Stimulated activated CD4-positive, alpha-beta T cell treated with anti-CD3 and anti-CD28 coated beads, Interleukin-4, amount 100 ng/mL, for 48 hours (primary cell): ENCODE measurements at places on chromosomes 11 and 22.

- no peak for DNase-seq
These were observed 563 bp upstream of the ENDOD1 start for GRCh38 chr11:95088946-95089619.

DNA sequence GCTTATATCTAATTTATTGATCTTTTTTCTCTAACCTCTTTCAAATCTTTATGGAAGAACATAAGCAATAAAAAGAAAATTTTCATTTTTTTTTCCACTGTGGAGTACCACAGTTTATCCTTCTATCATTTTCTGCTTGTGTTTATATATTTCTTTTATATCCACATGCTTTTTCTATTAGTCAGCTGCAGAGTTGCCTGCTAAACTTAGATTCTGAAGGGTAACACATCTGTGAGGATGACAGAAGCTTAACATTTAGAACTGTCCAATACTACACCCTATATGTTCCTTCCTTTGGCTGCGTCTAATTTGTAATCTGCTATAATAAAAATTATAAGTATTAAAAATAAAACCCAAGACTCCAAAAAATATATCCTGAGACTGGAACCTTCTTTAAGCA lies 20.8 kb downstream of the CCDC90B start:
- DNase-seq = no peak

DNA sequence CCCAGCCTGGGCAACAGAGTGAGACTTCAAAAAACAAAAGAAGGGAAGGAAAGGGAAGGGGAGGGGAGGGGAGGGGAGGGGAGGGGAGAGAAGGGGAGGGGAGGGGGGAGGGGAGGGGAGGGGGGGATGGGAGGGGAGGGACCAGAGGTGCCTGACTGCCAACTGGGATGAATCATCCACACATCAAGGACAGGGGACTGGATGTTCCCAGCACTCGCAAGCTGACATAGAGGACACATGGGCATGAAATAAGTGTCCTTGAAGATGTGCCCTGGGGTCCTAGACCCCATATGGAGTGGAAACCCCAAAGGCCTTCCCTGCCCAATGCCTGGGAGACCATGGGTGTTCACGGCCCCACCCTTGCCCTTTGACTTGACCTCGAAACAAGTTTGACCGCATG lies 19.8 kb downstream of the TST start:
- no peak for DNase-seq

- no peak for DNase-seq
These were observed 509.4 kb upstream of the API5 start for GRCh38 chr11:42802201-42802899.

DNA sequence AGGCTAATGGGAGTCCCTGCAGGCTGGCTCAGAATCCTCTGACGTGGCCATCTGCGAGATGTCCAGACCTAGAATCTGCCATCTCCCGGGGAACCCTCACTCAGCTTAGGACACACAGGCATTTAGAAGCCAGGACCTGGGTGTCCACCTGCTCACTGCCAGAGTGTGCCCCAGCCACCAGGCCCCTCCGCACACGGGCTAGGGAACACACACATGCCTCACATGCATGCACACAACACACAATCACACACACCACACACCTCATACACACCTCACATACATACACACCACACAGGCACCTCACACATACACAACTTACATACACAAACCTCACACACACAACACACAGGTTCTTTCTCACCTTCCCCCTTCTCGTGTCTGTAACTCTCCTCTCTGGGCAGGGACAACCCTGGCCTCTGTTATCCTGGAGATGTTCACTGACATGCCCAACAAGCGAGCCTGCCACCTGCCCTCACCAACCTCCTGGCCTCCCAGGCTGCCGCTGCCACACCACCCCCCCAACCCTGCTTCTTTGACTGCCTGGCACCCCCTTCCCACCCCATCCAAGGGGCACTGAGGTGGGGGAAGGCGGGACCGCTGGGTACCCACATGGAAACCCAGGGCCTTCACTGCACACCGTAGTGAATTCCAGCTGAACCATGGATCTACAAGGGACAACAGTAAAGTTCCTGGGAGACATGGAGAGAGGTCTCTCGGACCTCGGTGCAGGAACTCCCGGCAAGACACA lies 38.1 kb downstream of the GNB1L start:
- DNase-seq = no peak

DNA sequence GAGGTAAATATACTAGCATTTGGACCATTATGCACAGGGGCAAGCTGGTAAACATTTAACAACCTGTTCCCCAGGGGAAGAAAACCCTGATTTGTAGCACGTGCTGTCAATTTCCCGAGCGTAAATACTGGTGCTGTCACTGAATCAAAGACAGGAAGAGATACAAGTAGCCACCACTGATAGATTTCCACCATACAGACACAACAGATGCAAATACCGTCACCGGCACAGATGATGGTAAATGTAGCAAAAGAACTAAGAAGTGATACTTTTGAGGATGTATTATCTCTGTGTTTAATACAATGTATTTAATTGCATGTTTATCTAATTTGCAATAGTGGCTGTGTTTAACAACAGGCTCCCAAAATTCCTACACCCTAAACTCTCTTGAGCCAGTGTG lies 39.6 kb downstream of the SHISAL1 start:
- DNase-seq = no peak
